ENCODE measurements at places on chromosomes 2 and 18.

- no peak for DNase-seq
These were observed 150.7 kb downstream of the TSN start for GRCh38 chr2:121906170-121906569.

- no peak for DNase-seq
These were observed 43.7 kb upstream of the RMDN2 start for GRCh38 chr2:37881397-37881796.

DNA sequence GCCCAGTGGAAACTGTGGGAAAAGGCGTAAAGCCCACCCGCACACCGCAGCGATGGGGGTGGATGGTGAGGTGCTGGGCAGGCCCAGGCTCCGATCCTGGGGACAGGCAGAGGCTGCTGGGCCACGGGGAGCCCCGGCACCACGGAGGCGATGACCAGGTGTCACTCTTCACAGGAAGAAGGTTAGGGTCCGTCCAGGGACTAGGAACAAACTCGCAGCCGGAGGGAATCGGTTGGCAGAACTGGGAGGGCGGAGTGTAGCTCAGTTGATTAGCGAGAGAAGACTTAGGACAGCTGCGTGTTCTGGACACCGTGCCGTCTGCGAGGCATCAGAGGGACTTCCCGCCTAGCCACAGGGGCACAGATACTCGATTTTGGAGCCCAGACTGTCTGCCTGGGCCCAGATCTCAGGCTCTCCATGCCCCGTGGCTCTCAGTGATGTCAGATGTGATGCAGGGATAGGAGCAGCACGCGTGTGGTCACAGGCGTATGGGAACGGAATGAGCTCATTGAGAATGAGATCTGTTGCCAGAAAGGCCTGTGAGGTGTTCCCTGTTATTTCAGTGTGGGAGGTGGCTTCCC lies 16.1 kb upstream of the ALLC start:
- no peak for DNase-seq

DNA sequence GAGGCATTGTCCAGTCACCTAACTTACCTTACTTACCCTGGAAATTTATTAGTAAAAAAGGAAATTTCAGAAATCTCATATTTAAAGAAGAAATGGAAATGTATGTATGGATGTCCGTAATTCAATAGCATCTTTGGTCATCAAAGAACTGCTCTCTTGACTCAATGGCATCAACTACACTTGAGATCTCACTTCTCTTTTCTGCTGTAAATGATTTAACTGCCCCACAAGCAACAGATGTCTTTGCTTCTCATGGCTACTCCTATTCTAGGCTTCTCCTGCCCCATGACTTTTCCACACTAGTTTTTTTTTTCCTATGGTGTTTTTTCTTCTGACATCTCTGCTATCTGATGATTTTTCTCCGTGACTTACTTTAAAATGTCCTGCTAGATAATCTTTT lies 34.0 kb upstream of the ERMN start:
- DNase-seq = no peak

- DNase-seq = no peak
These were observed 50.6 kb upstream of the DCC start for GRCh38 chr18:52289392-52289791.

DNA sequence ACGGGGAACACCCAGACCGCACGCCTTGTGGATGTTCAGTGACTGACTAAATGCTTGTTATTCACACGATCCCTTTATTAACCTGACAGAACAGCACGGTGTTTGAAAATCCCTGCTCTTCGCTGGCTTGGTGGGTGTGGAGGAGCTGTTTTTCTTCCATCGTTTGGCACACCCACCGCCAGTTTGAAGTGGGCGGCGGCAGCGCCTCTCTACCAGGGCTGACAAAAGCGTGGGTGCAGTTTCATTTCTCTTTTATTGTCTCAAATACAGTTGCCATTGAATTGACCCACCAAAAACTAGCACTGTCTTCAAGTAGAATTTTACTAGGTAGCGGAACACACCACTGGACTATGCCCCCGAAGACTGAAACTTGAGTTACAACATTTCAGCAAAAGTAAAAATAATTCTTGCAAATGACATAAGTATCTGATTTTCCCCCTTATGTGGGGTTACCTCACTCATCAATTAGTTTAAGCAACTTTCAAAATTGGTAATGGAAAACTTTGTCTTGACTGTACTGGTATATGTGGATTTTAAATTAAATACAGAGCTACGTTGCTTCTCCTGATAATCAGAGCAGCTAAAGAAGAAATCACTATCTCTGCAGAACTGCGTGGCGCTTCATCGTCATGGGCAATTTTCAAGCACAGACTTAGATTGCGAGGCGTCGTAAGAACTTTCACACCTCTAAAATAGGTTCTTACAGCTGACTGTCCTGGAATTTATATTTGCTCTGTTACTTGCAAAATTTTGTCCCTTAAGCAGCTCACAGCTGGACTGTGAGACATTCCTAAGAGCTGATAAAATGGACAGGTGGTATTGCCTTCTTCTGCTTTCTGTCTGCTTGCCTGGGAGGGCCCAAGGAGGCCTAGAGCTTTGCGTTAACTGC lies 60.9 kb downstream of the LDLRAD4 start:
- DNase-seq = no peak

DNA sequence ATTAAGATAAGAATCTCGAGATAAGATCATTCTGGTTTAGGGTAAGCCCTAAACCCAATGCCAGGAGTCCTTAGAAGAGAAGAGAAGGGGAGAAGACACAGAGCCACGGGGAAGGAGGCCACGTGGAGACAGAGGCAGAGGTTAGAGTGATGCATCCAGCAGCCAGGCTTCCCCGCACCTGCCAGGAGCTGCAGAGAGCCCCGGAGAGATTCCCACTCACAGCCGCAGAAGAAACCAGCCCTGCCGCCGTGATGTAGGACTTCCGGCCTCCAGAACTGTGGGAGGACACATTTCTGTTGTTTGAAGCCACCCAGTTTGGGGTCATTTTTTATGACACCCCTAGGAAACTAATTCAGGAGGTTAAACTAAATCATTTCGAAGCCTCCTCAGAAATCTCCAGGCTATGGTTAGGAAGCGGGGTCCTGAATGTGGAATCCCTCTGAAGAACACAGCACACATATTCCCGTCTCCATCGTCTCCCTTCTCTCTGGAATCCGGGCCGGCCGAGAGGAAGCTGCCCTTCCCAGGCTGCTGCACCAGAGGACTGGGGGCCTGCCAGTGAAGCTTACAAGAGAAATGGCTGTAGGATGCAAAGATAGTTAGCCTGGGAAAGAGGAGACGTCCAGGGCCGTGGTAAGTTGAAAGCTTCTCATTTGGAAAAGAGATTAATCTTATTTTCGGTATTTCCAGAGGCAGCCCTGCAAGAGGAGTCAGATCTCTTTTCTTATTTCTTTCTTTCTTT lies 156.6 kb downstream of the TWIST2 start:
- no peak for DNase-seq

DNA sequence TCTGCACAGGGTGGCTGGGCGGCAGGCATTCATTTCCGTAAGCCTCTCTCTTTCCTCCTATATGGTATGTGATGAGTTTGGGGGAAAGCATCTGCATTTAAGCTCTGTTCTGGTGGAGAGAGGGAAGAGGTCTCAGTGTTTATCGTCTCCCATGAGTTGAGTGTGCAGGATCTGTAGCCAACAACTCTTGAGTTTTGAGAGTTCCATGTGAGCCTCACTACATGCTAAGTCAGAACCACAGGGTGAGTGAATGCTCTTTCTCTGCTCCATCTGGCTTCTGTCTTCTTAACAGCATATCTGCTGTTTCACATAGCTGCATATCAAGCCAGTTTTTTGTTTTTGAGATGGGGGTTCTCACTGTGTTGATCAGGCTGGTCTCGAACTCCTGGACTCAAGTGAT lies 22.7 kb downstream of the RAB31 start:
- no peak for DNase-seq

- DNase-seq = no peak
These were observed 233.4 kb upstream of the COPS8 start for GRCh38 chr2:236852100-236852976.

DNA sequence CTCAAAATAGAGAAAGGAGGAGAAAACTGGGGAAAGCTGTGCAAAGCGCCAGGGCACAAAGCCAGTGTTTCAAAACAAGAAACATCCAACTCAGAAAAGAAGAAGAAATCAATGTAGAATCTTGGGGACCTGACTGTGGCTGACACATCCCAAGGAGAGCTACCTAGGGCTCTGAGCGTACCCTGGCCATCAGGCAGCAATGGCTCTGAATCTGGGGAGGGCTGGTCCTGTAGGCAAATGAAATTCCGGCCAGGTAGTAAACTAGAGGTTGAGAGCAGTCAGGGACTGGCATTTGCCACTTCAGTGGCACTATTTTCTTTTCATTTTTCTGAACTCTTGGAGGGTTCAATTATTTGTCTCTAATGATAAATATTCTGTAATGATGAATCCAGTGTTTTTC lies 525.8 kb downstream of the STK39 start:
- no peak for DNase-seq

DNA sequence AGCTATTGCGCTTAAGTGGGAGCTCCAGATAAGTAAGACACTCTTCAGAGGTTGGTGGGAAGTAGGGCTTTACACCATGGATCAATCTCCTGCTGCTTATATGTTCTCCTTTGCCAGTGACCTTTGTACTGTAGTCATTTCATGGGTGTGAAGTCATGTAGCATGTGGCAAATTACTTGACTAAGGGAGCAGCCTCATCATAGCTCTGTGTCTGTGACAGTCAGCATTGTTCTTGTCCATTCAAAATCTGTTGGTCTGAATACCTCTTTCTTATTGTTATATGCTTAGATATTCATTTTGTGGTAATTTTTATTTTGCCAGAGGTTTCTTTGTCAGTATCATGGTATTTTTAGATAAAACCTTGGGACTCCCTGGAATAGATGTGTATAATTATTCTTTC lies 18.2 kb downstream of the SLC4A1AP start:
- no peak for DNase-seq

- DNase-seq = peak; percentile 90
These were observed at the start of gene SOX11 for GRCh38 chr2:5691985-5692529. Gene SOX11 (plus strand): TSS chr2:5692384. CDS start chr2:5692722, 338 bp downstream.

DNA sequence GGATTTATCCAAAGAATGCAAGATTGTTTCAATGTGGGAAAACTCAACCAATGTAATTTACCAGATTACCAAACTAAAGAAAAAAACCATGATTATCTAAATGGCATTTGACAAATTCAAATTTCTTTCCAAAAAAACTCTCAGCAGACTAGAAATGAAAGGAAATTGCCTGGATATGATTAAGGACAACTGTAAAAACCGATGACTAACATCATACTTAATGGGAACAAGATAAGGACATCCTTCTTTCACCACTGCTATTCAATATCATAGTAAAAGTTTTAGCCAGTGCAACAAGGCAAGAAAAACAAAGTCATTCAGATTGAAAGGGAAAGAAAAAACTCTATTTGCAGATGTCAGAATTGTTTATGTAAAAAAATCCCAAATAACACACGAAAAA lies 4.4 kb upstream of the CCDC150 start:
- DNase-seq = no peak

DNA sequence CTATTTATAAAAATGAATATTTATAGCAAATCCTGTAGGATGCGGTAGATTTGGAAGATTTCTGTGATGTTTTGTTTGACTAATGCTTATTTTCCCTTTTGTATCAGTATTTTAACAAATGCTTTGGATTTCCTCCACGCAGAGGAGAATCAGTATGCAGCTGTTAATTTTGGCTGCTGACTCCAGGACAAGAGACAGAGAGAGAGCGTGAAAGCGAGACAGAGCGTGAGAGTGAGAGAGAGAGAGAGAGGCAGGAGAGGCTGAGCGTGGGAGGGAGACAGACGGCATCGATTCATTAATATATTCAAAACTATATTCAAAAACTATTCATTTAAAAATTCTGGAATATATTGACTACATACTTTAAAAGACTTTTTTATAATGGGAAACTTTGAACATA lies 62.5 kb downstream of the RRM2 start:
- DNase-seq = no peak

- DNase-seq = no peak
These were observed 82.2 kb downstream of the ADD2 start for GRCh38 chr2:70685771-70686171.

DNA sequence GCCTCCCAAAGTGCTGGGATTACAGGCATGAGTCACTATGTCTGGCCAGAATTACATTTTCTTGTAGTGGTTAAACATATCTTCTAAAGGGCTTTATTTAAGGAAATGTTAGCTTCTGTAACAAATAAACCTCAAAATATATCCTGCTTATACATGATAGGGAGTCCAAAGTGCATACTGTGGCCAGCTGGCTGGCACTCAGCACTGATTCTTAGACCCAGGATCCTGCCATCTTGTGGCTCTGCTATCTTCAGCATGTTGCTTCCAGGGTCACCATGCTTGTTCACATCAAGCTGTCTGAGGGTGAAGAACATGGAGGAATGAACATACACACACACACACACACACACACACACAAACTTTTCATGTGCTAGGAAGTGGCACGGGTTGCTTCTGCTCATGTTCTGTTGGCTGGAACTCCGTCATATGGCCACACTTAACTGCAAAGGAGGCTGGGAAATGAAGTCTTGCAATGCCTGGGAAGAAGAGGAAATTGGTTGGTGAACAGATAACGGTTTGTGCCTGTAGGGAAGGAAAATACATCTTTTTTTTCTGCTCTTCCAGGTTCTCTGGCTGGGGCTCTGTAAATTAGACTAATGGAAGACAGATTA lies 40.0 kb downstream of the NPPC start:
- no peak for DNase-seq

- no peak for DNase-seq
These were observed 156.6 kb downstream of the TANC1 start for GRCh38 chr2:159124931-159125467.

- DNase-seq = peak; percentile 50
These were observed 236.4 kb downstream of the ALPK2 start for GRCh38 chr18:58392324-58393000.

DNA sequence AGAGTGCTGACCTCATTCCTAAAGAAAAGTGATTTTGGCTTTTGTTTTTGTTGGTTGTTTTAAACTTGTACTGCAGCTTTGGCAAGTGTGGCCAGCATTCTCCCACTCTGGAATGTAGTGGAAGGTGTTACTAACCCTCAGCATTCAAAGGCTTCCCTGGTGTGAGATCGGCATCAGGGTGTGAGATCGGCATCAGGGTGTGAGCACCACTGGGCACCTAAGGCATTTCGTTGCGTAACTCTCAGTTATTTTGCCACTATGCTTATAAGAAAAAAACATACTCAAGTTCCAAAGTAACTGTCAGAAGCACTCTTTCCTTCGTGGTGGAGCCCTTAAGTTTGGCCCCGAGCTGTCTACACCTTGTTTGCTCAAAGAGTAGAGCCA lies 1.7 kb downstream of the CYBRD1 start:
- DNase-seq = no peak

- DNase-seq = no peak
These were observed 367.1 kb downstream of the ZEB2 start for GRCh38 chr2:144152817-144153271.

- peak; percentile 71 for DNase-seq
These were observed 20.5 kb upstream of the LRPPRC start for GRCh38 chr2:44016282-44016681.

- no peak for DNase-seq
These were observed 4.1 kb upstream of the VRK2 start for GRCh38 chr2:58042486-58042970.

- no peak for DNase-seq
These were observed 267.8 kb upstream of the NCKAP5 start for GRCh38 chr2:133835821-133836619.

- DNase-seq = no peak
These were observed 221.9 kb upstream of the CELF4 start for GRCh38 chr18:37787452-37787851.

GRCh38 chr2:42457011-42457410 lies 36.8 kb downstream of the KCNG3 start:
- DNase-seq = peak; percentile 27

GRCh38 chr2:237026981-237027711 lies 58.5 kb upstream of the COPS8 start:
- peak; percentile 74 for DNase-seq

Measured in NT2/D1 (cell line).